ENCODE measurements at places on chromosomes 1 and 21. TPM values are rescaled to one million over a fixed set of nuclear protein-coding genes. Genes with fewer than 3 reads are reported as not detected.

Gene ANGPTL3
- not detected for total RNA-seq

Gene MYBPH
- not detected for total RNA-seq

Gene TCHH
- not detected for total RNA-seq

Gene POU2F1
- total RNA-seq, result 6.7 TPM

Gene OXCT2
- 1.8 TPM for total RNA-seq

Gene OR2W3
- not detected for total RNA-seq

Gene PRAMEF2
- total RNA-seq, result not detected

Gene DPH5
- total RNA-seq, result 22.7 TPM

Gene DCST1
- total RNA-seq, result not detected

Gene DNAJC28
- 1.3 TPM for total RNA-seq

Gene ZNF678
- 11.7 TPM for total RNA-seq

Gene COL24A1
- under 0.01 TPM for total RNA-seq

Gene ATP8B2
- total RNA-seq, result 95.4 TPM

Gene HES2
- 59.4 TPM for total RNA-seq

Gene AGO3
- total RNA-seq, result 6.2 TPM

Gene TIE1
- total RNA-seq, result 536 TPM

Measured in epithelial cell of umbilical artery (primary cell).